GM12864 (cell line): ENCODE measurements at places on chromosomes 7 and 10.

- no peak for DNase-seq
Observed at GRCh38 chr10:58704671-58705141, 192.0 kb downstream of the BICC1 start.

DNA sequence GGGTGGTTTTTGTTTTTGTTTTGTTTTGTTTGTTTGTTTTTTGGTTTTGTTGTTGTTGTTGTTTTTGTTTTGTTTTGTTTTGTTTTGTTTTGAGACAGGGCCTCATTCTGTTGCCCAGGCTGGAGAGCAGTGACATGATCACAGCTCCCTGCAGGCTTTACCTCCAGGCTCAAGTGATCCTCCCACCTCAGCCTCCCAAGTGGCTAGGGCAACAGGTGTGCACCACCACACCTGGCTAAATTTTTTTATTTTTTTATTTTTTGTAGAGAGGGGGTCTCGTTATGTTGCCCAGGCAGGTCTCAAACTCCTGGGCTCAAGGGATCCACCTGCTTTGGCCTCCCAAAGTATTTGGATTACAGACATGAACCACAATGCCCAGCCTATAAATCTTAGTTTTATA, 115.9 kb upstream of the NFE2L3 start:
- DNase-seq = no peak

GRCh38 chr10:84176836-84177474, 3.4 kb downstream of the GPR15LG start:
- no peak for DNase-seq

DNA sequence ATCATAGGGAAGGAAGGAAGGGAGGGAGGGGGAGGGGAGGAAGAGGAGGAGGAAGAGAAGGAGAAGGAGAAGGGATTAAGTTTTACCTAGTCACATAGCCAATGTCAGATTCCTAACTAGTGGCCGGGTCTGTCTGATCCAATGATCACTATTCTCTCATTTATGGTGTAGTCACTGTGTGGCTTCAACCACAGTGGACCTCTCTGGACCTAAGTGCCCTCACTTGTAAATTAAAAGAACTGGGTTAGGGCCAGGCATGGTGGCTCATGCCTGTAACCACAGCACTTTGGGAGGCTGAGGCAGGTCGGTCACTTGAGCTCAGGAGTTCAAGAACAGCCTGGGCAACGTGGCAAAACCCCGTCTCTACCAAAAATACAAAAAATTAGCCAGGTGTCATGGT, 6.6 kb upstream of the SERPINE1 start:
- DNase-seq = no peak

GRCh38 chr10:77584938-77585337, 52.7 kb downstream of the KCNMA1 start:
- DNase-seq = no peak

DNA sequence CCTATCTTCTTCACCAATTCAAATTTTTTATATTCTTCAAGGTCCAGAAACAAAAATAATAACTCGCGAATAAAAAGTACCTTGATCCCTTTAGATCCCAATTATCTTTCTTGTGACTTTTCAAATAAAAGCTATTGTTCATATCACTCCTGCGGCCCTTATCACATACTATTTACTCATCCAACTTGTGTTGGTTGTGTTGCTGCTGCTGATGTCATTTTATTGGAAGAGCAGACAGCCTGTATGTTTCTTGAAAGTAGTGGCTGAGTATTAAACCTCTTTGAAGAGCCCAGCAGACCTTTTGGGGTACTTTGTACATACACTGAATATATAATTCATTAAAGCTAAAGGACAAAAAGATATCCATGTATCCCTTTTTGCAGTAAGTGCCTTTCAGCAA, 231.7 kb downstream of the CTNNA3 start:
- no peak for DNase-seq

DNA sequence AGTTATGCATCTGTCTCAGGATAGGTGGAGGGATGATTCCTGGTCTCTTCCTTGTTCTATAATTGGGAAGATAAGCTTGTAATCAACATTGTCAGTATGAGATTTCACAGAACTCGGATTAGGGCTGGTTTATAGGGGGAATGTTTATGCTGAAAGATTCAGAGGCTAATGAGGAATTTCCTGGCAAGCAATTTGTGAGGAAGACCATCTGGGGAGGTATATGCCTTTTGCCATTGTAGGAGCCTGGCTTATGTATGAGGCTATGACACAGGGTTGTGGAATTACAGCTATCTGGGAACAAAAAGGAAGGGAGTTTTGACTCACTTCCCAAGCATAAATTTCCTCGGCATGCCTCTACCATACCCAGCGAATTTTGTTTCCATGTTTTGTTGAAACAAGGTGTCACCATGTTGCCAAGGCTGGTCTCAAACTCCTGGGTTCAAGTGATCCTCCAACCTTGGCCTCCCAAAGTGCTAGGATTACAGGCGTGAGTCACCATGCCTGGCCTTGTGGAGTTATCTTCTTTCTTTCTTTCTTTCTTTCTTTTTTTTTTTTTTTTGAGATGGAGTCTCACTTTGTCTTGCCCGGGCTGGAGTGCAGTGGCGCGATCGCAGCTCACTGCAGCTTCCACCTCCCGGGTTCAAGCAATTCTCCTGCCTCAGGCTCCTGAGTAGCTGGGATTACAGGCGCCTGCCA, 1.6 kb upstream of the COPS6 start:
- DNase-seq = no peak
